ENCODE measurements at places on chromosomes 11 and 22. TPM values are rescaled to one million over a fixed set of nuclear protein-coding genes. Genes with fewer than 3 reads are reported as not detected.

Gene TTLL8
- total RNA-seq = not detected

Gene THAP12
- 52.5 TPM for total RNA-seq

Gene INS
- total RNA-seq = not detected

Gene APOBEC3C
- 24.8 TPM for total RNA-seq

Gene MYOD1
- not detected for total RNA-seq

GRCh38 chr22:45563362-45564040 is 60.8 kb downstream of the FBLN1 start:
- no peaks in the 10 kb centered on the region for H3K4me1 ChIP-seq
- H3K27me3 ChIP-seq = no peaks in the 10 kb centered on the region
- no peak overlapping the region for H3K4me3 ChIP-seq
- H3K36me3 ChIP-seq = peaks cover 17% of the 10 kb centered on the region

GRCh38 chr11:125750629-125751028 is 4.5 kb downstream of the PATE1 start:
- H3K27me3 ChIP-seq = peaks cover 37% of the 10 kb centered on the region
- no peaks in the 10 kb centered on the region for H3K36me3 ChIP-seq
- H3K4me3 ChIP-seq = no peak overlapping the region
- no peak overlapping the region for H3K27ac ChIP-seq
- DNase-seq = no peak
- H3K4me1 ChIP-seq = no peaks in the 10 kb centered on the region

GRCh38 chr11:16791191-16791961 is 52.9 kb downstream of the C11orf58 start:
- DNase-seq = peak; percentile 84
- peaks cover 10% of the 10 kb centered on the region for H3K36me3 ChIP-seq
- H3K4me1 ChIP-seq = peaks cover 30% of the 10 kb centered on the region
- H3K4me3 ChIP-seq = peak overlapping the region; percentile 22
- H3K27me3 ChIP-seq = no peaks in the 10 kb centered on the region

DNA sequence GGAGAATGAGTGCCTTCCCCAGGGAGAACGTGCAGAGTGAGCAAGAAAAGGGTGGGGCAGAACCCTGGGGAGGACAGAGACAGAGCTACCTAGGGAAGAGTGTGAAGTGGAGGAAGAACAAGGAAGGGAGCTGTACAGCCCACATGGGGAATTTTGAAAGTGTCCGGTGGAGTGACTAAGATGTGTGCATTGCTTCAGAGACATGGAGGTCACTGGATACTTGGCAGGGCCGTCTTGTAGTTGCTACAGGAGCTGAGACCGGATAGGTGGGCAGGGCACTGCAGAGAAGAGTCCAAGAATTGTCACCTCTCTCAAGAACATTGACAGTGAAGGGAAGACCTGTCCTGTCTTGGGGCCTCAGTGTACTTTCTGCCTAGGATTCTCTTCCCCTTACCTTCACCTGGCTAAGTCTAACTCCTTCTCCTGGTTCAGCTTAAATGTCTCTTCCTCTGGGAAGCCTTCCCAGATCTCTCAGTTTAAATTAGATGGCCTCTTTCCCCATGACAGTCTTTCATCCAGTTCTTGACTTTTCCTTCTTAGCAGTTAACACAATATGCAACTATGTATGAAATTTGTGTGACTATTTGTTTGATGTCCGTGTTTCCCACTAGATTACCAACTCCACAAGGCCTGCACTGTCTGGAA is 9.2 kb upstream of the P2RY6 start:
- H3K27me3 ChIP-seq = peaks cover 22% of the 10 kb centered on the region
- H3K4me1 ChIP-seq = peaks cover 6% of the 10 kb centered on the region
- no peak overlapping the region for H3K4me3 ChIP-seq
- peak; percentile 77 for DNase-seq
- no peaks in the 10 kb centered on the region for H3K36me3 ChIP-seq

DNA sequence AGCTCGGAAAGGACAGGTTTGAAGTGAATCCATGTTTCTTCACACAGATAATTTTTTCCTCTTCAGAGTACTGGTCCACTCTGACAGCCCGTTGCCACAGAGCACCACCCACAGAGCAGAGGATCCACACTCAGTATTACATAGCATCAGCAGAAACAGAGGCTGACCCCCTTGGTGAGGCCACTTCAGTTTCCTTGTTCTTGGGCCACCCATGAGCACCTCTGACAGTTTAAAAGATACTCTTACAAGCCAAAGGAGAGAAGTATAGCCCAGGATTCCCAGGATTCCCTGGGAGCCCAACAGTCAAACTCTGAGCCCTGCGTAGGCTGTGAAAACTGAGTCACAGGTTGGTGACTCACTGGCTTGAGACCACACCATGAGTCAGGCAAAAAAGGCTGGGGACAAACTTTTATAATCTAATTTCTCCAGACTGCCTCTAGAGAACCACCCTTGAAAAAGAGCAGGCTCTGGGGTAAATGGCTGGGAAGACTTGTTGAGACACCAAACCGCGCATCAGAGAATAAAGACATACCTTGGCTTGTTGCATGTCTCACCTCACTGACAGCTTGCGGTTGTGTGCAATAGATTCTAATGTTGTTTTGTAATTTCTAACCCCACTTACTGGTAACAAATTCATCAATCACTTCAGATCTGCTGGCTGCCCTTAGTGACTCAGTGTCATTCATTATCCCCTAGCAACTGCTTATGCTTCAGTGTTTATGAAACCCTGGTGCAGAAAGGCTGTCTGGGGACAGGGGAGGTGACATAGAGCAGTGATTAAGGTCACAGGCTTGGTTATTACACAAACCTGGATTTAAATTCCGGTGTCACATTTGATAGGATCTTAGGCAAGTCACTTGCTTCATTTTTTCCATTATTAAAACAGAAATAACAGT is 56.9 kb upstream of the PRSS23 start:
- peak; percentile 97 for DNase-seq
- no peaks in the 10 kb centered on the region for H3K36me3 ChIP-seq
- H3K4me3 ChIP-seq = peak overlapping the region; percentile 12
- H3K27ac ChIP-seq = peak overlapping the region; percentile 84
- peaks cover 54% of the 10 kb centered on the region for H3K4me1 ChIP-seq

- H3K36me3 ChIP-seq = peaks cover 44% of the 10 kb centered on the region
- peak overlapping the region; percentile 100 for H3K27ac ChIP-seq
- H3K4me3 ChIP-seq = peak overlapping the region; percentile 94
- H3K27me3 ChIP-seq = no peaks in the 10 kb centered on the region
Measured at GRCh38 chr22:42613872-42614301, 796 bp downstream of the POLDIP3 start.

DNA sequence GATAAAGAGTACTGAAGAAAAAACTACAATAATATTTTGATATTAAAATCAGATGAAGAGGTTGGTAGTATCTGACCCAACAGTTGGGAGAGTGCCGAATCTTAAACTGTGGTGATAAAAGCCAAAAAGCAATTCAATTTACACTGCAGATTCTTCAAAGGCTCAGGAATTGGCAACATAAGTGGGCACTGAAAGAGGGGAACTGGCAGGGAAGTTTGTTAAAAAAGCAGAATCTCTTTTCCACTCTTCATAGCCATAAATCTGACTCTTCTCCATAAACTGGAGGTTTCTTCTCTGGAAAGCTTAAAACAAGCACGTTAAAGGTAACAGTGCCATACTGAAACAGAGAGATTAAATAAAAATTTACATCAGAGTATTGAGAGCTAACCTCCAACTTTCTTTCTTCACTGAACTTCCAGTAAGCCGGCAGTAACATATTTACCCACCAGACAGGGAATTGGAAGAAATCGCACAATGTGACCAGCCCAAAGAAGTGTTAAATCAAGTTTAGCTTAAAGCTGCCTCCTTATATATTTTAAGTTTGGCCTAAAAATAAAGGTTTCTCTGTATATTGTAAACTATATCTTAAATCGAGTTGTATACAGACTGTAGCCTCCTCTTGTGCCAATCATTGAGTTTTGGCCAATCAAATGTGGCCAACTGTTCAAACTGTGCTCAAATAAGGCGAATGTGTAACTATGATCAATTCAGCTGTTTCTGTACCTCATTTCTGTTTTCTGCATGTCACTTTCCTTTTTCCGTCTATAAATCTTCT is 358.3 kb downstream of the NXPE2 start:
- no peak overlapping the region for H3K27ac ChIP-seq
- no peak overlapping the region for H3K4me3 ChIP-seq
- no peak for DNase-seq
- H3K36me3 ChIP-seq = no peaks in the 10 kb centered on the region
- no peaks in the 10 kb centered on the region for H3K4me1 ChIP-seq

DNA sequence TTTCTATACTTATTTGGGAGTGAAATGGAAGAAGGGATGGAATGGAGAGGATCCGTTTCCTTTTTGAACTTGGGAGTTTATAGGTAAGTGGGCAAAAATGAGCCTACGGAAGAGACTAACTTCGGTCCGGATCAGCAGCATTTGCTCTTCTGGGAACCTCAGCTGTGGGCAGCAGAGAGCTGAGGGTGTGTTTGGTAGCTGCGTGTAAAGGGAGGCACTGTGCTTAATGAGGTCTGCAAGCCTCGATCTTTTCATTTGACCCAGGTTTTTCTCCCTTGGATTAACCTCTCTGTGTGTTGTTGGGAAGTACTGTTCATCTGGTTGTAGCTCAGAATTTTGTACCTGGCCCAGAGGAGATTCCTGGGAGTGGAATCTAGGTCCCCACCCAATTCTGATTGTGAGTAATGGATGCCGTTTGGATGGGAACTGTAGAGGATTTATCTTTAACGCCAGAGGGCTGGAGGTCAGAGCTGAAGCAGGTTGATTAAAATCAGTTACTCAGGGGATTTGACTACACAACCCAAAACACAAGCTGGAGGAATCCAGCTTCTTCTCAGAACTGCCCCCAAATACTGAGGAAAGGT is 201.6 kb upstream of the SORL1-AS1 start:
- H3K27ac ChIP-seq = no peak overlapping the region
- peak overlapping the region; percentile 69 for H3K4me3 ChIP-seq
- H3K4me1 ChIP-seq = peaks cover 24% of the 10 kb centered on the region
- DNase-seq = no peak

DNA sequence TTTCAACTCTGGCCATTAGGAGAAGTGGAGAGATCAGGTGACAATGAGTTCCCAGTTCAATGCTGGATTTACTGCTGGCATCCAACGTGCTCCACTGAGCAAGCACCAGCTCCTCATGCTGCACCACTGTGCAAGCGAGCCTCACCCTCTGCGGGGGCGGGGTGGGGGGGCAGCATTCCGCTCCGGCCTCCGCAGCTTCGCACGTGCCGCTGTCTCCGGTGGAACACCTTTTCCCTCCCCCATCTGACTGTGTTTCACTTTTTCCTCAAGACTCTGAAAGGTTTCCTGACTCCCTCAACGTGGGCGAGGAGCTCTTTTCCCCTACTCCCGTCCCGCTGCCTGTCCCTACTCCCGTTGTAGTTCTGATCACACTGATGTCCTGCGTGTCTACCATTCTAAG is 835 bp upstream of the RHOD start:
- no peaks in the 10 kb centered on the region for H3K27me3 ChIP-seq
- peak overlapping the region; percentile 85 for H3K27ac ChIP-seq
- DNase-seq = peak; percentile 76

DNA sequence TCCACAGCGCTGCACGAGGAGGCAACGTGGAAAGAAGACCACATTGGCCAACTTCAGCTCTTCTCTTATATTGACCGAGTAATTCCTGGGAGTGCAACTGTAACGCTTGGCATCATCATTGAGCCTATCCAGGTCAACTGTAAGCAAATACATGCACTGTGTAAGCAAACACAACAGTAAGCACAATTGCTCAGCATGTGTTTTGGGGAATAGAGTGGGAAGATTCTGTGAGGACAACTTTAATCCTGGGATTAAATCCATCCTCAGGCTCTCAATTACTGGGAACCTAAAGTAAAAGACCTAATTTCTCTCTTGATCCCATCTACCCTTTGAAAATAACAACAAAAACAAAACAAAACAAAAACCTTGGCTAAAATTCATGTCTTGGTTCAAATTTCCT is 109.5 kb upstream of the DDI1 start:
- peaks cover 7% of the 10 kb centered on the region for H3K4me1 ChIP-seq
- no peaks in the 10 kb centered on the region for H3K36me3 ChIP-seq
- H3K27me3 ChIP-seq = no peaks in the 10 kb centered on the region
- no peak for DNase-seq
- H3K4me3 ChIP-seq = no peak overlapping the region

DNA sequence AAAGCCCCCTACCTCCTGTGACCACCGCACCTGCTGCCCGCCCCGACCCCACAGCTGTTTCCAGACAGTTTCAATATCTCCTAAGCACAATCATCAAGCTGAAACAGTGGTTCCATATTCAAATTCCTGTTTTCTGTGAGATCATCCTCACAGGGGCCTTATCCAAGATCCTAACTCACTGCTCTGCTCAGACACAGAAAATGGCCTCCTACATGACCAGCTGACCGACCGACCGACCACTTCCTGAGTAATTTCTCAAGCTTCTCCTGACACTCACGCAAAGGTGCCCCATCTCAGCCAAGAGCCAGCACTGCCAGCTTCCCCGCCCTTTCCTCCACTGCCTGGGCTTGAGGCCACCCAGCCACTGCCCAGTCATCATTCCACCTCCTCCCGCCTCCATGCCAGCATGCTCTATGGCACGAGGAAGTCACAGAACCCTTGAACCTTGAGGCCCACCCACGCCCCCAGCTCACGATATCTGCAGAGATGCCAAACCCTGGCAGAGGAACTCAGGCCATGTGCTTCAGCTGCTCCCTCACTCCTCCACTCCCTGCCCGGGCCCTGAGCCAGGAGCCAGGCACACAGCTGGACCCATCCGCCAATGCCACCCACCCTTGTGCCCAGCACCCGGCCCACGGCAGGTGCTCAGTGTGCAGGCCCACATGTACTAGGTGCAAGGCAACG is 14.0 kb downstream of the KIAA0930 start:
- no peaks in the 10 kb centered on the region for H3K36me3 ChIP-seq
- H3K27ac ChIP-seq = peak overlapping the region; percentile 90
- H3K4me3 ChIP-seq = peak overlapping the region; percentile 1
- H3K27me3 ChIP-seq = no peaks in the 10 kb centered on the region
- peaks cover 34% of the 10 kb centered on the region for H3K4me1 ChIP-seq

GRCh38 chr22:49439373-49439772 is 388.3 kb downstream of the BRD1 start:
- no peak overlapping the region for H3K27ac ChIP-seq
- H3K36me3 ChIP-seq = no peaks in the 10 kb centered on the region
- H3K4me3 ChIP-seq = no peak overlapping the region
- no peak for DNase-seq

DNA sequence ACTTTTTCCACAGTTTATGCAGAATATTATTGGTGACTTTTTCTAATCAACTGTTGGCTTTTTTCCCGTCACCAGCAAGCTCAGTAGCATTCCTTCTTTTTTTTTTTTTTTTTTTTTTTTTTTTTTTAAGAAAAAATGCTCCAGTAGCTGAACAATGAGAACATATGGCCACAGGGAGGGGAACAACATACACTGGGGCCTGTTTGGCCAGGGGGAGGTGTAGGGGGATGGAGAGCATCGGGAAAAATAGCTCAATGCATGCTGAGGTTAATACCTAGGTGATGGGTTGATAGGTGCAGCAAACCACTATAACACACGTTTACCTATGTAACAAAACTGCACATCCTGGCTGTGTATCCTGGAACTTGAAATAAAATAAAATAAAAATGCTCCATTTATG is 82.5 kb downstream of the ARHGAP42 start:
- no peak overlapping the region for H3K4me3 ChIP-seq
- H3K4me1 ChIP-seq = no peaks in the 10 kb centered on the region
- DNase-seq = no peak
- no peaks in the 10 kb centered on the region for H3K27me3 ChIP-seq
- no peak overlapping the region for H3K27ac ChIP-seq
- no peaks in the 10 kb centered on the region for H3K36me3 ChIP-seq
